ENCODE measurements at places on chromosomes 12 and 14.
A peak's percentile ranks its signal among the peaks of the same experiment; 100 is the strongest.

DNA sequence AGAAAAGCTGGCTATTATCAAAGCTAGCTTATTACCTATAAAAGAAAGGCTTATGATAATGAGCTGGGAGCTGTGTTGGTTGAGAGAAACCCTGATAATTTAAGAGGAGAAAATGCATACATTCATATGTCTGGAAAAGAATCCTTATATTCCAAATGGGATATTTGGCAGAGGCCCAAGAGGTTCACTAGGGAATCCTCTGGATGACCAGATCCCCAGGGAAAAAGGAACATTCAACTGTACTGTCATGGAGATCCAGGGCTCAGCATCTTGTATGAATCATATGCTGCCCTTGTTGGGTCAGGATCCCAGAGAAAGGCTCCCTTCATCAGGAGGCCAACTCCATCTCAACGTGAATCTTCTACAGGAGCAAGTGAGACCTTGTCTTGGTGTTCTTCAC lies 16.6 kb upstream of the FBXO34 start:
- no peak for DNase-seq

GRCh38 chr14:56224691-56225681 lies 106.8 kb downstream of the PELI2 start:
- no peak for DNase-seq

DNA sequence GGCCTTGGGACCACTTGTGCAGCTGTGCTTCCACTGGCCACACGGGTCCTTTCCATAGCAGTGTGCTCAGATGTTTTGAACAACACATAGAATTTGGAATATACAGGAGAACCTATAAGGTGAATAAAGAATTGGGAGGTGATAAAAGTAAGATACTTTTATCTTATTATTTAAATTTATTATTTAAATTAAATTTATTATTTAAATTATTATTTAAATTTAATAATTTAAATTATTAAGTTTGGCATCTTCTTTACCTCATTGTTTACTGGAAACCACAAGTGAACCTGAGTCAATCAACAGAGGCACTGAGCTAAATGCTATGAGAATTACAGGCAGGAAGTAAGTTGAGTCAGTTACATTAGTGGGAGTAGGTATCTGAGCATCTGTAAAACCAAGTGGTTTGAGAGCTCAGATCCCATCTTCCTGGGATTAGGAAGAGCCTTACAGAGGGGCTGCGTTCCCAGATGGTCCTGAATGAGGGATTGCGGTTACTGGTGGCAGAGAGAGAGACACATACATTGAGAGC lies 103.1 kb downstream of the ESR2 start:
- no peak for DNase-seq

DNA sequence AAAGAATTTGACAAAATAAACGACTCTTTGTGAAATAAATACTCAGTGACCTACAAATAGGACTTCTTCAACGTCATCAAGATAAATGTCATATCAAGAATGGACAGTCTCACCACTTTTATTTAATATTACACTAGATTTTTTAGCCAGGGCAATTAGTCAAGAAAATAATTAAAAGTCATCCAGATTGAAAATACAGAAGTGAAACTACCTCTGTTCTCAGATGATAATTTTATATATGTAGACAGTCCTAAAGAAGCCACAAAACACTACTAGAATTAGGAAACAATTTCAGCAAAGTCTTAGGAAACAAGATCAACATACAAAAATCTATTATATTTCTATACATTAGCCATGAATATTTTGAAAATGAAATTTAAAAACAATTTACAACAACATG lies 689.6 kb upstream of the SEL1L start:
- no peak for DNase-seq

GRCh38 chr12:47779301-47779942 lies 6.4 kb downstream of the SLC48A1 start:
- peak; percentile 98 for DNase-seq

DNA sequence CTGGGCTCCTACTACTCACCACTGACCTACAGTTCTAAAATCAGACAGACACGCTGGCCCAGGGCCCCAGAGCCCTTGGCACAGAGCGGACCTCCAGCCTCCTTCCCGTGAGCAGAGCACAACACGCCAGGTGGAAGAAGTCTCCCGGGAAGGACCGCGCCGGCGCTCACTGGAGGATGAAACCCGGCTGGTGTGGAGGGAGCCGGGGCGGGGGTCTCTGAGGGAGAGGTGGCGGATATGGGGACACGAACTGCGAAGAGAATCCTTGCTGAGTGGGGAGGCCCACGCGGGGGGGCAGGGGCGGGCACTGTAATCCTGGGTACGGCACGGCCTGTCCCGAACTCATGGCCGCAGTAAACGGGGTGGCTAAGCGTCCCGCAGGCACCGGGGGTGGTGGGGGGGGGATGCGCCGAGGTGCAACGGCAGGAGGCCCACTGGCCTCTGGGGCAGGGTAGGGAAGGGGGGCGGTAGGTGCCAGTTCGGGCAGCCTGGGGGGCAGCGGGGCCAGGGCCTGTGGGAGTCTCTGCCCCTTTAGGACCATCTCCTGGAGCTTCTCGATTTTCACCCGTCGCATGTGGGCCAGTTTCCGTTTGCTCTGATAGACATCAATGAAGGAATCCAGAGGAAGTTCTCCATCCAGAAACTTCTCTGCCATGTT lies 28.8 kb downstream of the VPS37B start:
- no peak for DNase-seq

DNA sequence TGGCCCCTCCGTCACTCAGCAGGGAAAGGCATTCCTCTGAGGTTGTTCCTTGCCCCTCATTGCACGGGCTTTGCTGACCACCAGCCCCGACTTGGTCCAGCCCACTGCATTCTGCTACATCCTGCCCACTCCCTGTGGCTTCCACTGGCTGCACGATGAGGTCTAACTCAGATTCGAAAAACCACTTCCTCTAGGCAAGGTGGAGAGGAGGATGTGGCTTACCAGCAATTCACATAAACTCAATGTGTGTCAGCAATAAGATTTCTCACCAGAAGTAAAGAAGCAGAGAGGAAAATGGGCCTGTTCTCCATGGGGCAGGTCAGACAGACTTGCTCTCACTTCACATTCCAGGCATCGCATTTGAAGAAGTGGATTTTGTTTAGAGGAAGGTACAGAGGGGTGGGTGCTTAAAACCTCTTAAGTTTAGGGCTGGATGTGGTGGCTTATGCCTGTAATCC lies 14.7 kb downstream of the GPR68 start:
- DNase-seq, result peak; percentile 31

GRCh38 chr12:104959335-104959841 lies 1.3 kb upstream of the SLC41A2 start:
- DNase-seq, result peak; percentile 19

- no peak for DNase-seq
These were observed 2.3 kb downstream of the PIWIL1 start for GRCh38 chr12:130339951-130340350.

GRCh38 chr12:115455268-115455681 lies 771.3 kb upstream of the TBX3 start:
- DNase-seq, result no peak

GRCh38 chr12:117592588-117593305 lies 231.3 kb upstream of the NOS1 start:
- DNase-seq, result no peak

- DNase-seq, result no peak
These were observed 217.3 kb downstream of the MON2 start for GRCh38 chr12:62683776-62684569.

DNA sequence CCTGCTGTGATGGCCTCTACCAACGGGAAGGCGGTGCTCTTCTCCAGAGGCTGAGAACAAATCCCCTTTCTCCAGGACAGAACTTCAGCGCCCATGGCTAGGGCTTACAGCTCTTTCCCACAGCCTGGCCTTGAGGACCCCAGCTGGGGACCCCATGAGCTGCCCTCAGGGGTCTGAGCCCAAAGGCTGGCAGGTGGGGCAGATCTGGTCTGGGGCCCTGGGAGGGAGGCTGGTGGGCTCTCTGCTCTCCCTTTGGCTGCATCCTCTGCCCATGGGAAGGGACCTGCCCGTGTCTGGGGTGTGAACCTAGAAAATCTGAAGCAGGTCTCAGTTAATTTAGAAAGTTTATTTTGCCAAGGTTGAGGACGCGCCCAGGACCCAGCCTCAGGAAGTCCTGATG lies 322.1 kb downstream of the ADGRD1 start:
- DNase-seq, result no peak

- no peak for DNase-seq
These were observed 739 bp downstream of the JPH4 start for GRCh38 chr14:23577710-23578392.

- DNase-seq, result no peak
These were observed 305.5 kb downstream of the AEBP2 start for GRCh38 chr12:19744705-19745218.

- DNase-seq, result no peak
These were observed 84.9 kb downstream of the CACNA1C start for GRCh38 chr12:2137711-2138110.

DNA sequence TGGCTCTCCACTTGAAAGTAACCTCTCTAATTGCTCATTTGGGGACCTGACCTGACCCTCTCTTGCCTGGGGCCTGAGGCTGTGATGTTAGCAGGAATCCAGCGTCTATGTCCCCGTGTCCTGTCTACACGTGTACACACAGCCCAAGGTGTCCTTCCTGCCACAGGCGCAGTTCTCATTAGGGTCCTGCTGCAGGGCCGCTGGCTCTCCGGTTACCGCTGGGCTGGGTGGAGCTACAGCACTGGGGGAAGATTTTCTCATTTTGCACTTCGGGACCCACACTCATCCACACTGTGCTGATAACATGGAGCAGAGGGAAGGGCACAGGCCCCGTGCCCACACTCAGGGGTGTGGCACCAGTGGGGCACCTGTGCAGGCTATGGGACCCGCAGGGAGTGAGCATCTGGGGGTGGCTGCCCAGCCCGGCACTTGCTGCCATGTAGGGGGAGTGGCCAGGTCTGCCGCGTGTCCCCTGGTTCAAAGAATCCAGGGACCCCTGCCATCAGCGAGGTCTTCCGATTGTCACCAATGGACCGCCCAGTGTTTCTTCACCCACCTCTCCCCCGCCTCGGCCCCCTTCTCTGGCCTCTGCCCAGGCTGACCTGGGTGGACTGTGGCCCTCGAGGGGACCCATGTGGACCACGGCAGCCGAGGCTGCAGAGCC lies 98.7 kb upstream of the SFSWAP start:
- DNase-seq, result no peak

DNA sequence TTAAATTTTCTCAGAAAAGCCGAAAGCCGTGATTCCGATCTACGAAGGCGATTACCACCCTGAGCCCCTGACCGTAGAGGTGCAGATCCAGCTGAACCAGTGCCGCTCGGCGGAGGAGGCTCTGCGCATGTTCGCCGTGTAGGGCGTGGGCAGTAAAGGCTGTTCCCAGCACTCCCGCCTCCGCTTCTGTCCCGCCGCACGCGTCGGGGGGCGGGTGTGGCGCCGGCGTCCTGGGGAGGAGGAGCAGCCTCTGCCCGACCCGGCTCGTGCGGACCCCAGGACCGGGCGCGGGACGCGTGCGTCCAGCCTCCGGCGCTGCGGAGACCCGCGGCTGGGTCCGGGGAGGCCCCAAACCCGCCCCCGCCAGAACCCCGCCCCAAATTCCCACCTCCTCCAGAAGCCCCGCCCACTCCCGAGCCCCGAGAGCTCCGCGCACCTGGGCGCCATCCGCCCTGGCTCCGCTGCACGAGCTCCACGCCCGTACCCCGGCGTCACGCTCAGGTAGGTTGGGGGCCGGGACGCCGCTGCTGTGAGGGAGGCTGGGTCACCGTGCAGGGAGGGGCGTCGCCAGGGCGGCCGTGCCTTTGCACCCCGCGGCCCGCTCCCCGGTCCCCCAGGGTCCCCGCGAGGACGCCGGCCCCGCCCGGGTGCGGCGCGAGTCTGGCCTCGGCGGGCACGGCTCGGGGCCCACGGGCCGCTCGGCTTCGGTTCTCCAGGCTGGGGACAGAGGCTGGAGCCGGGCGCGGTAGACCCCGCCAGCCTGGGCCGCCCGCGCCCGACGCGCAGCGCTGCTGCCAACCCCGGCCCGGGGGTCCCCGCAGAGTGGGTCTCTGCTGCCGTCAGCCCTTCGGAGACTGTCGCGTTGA lies at the start of gene B3GNT4:
Gene B3GNT4, plus strand, starts transcription at position 409 of the 866 bp plus-strand sequence. CDS start 910 bp downstream, outside the sequence.
- DNase-seq, result peak; percentile 43

- no peak for DNase-seq
These were observed 4.1 kb upstream of the CISTR start for GRCh38 chr12:53755893-53756292.

- no peak for DNase-seq
These were observed 98.4 kb upstream of the TBX5 start for GRCh38 chr12:114504311-114504710.

- no peak for DNase-seq
These were observed 105.0 kb upstream of the FRMD6 start for GRCh38 chr14:51546603-51547258.

All from inflammatory macrophage treated with lipopolysaccharide for 1 hour (primary cell).